ENCODE measurements at places on chromosomes 16 and 17.

- no peak for DNase-seq
Measured at GRCh38 chr16:8866118-8866883, 2.5 kb downstream of the CARHSP1 start.

DNA sequence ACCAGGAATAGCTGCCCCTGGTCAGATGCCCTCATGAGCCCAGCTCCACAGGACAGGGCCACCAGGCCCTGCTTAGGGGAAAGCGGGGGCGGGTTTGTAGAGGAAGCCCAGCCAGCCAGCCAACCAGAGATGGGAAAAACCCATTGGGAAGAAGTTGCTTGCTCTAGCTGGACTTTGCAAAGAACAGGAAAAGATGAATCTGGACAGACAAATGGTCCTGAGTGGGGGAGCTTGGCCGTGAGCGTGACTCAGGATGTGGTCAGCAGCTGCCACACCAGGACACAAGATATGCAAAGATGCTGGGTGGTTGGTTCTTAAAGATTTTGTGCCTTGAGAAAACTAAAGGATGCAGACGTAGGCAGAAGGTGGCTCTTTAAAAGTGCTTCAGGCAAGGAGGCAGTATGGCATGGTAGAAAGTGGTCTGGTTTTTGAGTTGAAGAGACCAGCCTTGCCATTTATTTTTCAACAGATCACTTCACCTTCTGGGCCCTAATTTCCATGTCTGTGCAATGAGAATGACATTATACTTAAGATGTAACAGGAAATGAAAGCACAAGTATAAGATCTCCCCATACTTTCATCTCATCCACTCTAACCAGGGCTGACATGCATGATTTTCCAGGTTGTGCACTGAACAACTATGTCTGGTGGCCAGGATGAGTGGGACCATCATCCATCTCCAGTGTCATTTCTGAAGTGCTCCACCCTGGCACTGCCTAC, 27.8 kb upstream of the HEATR6 start:
- peak; percentile 47 for DNase-seq

DNA sequence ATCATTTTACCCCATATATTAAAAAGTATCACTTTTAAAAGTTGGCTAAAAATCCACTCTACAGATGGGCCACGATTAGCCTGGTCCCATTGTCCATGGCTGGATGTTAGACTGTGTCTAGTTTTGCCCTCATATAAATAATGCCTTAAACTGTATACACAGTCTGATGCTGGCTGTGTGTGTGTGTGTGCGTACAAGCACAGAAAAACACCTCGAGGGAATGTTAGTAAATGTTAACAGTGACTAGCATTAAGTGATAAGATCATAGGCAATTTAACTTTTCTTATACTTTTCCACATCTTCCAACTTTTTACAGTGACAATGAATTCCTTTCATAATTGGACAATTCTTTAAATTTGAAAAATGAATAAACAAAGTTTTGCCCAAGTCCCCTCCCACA, 8.2 kb downstream of the NOS2 start:
- DNase-seq = no peak

DNA sequence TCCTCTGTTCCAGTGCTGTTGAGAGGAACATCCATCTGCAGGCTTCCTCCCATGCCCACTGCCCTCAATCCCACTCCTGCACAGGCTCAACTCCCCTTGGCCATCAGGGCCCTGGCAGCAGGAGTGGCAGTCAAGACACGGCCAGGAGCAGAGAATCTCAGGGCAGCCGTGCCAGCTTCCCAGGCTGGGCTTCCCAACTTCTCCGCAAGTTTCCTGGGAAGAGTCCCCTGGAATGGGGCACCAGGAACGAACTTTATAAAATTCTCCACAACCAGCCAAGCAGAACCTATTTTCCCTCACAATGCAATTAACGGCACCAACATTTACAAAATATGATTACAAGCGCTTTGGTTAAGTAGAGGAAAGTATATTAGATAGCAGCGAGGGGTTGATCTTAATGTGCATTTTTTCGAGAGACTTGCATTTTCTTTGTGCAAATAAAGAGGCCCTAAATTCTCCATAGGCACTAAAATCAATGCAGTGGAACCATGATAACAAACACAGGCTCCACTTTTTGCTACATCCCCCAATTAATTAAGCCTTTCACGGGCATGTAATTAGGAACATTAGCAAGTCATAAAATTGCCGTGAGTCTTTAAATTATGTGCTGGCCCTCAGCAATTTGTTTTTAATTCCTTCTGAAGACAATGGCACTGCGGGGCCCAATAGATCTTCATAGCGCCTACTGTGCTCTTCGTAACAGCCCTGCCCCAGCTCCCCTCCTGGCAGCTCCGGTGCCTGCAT, 99.9 kb upstream of the LHX1 start:
- no peak for DNase-seq

GRCh38 chr16:89359264-89360147, 130.9 kb downstream of the ANKRD11 start:
- no peak for DNase-seq

- DNase-seq = no peak
Measured at GRCh38 chr16:85312642-85313525, 200.6 kb upstream of the CIBAR2 start.

GRCh38 chr16:23564575-23565363, 7.2 kb downstream of the UBFD1 start:
- no peak for DNase-seq

GRCh38 chr17:59666235-59666634, 41.0 kb downstream of the PTRH2 start:
- no peak for DNase-seq

DNA sequence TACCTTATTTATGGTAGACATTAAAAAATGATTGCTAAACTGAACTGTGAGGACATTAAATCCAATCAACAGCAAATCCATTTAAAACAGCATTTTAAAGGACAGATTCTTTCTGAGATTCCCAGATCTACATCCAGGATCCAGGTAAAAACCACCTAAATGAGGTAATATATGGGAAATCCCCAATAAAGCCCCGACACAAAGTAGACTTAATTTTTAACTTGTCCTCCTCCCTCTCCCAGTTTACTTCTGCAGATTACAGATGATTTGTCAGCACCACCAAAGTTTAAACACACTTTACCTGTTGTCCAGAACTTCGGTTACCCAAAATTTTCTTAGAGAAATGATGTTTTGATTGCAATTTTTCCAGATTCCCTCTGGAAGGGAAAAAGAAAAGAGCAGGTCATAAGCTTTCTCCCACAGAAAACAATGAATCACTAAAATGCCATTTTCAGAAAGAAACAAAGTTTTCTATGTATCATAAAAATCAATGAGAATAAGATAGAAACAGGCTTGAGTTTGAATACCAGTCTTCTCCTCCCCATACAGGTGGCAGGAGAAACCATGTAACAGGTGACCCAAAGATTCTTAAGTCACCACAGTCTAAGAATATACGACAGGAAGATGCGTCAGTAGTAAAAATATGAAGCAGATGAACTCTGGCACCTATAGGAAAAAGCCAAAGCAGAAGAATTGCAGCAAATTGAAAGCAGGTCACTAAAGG, 22.8 kb downstream of the GJC1 start:
- no peak for DNase-seq

GRCh38 chr17:77570565-77570898, 388.0 kb upstream of the TNRC6C start:
- no peak for DNase-seq

DNA sequence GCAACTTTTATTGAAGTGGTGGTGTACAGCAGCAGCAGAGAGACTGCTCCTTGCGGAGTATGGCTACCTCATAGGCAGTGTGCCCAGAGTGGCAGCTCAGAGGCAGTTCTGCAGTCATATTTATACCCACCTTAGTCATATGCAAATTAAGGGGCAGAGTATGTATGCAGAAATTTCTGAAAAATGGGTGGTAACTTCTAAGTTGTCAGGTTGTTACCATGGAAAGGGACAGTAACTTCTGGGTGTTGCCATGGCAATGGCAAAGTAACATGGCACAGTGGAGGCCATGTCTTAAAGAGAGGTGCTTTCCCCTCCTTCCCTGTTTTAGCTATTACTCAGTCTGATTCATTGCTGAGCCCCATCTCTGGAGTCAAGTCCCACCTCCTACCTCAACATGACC, 53.4 kb downstream of the MEOX1 start:
- DNase-seq = no peak

- DNase-seq = no peak
Measured at GRCh38 chr16:17171250-17172143, 299.3 kb downstream of the XYLT1 start.

- no peak for DNase-seq
Measured at GRCh38 chr16:86078121-86078600, 179.2 kb downstream of the IRF8 start.

GRCh38 chr16:54946909-54947308, 16.2 kb downstream of the IRX5 start:
- DNase-seq = no peak

- no peak for DNase-seq
Measured at GRCh38 chr17:37736428-37736827, 8.4 kb downstream of the HNF1B start.

DNA sequence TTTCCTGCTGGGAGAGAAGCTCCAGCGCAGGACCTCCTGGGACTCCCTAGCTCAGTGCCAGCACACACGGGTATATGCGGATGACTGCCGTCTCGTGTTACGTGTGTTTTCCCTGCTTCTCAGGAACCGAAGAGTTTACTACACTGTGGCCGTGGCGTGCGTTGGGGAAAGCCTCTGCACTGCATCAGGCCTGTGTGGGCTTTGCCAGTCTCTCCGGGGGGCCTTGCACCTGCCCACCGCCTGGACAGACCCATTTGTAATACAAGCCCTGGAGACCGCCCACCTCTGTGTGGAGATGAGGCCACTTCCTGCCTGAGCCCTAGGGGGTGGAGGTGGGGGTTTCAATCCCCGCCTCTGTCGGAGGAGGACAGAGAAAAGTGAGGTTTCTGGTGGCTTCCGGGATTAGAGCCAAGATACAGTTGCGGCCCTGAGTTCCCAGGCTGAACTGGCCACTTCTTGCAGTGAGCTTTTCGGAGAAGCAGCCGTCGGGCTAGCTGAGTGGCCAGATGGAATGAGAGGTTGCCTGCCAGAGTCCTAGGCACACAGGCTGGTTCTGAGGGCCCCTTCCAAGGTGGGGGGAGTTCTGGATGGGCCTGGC, 43.4 kb upstream of the GSE1 start:
- DNase-seq = no peak

DNA sequence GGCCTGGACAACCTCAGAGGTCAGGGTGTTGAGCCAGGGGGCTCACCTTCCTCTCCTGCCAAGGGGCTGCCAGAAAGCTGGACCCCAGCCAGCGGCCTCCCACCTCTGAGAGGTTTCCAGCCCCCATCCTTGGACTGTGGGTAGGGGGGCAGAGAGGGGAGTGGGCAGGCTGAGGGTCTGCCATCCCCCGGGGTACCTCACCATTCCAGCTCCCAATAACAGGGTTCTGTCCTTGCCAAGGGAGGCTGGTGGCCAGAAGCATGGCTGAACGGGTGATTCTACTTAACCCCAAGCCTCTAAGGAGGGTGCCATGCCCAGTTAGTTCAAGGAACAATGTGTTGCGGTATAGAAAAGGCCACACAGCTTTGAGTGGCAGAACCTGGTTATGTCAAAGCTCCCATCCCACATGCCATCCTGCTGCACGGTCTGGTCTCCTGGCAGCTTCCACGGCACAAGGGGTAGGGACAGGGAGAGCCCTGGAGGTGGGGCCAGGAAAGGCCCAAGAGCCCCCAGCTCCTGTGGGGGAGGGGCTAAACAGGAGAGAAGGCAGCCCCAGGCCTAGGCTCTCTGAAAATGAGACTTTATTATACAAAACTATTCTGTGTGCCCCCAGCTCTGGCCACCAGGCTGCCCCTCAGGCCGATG, 19.8 kb downstream of the B9D1 start:
- DNase-seq = no peak

DNA sequence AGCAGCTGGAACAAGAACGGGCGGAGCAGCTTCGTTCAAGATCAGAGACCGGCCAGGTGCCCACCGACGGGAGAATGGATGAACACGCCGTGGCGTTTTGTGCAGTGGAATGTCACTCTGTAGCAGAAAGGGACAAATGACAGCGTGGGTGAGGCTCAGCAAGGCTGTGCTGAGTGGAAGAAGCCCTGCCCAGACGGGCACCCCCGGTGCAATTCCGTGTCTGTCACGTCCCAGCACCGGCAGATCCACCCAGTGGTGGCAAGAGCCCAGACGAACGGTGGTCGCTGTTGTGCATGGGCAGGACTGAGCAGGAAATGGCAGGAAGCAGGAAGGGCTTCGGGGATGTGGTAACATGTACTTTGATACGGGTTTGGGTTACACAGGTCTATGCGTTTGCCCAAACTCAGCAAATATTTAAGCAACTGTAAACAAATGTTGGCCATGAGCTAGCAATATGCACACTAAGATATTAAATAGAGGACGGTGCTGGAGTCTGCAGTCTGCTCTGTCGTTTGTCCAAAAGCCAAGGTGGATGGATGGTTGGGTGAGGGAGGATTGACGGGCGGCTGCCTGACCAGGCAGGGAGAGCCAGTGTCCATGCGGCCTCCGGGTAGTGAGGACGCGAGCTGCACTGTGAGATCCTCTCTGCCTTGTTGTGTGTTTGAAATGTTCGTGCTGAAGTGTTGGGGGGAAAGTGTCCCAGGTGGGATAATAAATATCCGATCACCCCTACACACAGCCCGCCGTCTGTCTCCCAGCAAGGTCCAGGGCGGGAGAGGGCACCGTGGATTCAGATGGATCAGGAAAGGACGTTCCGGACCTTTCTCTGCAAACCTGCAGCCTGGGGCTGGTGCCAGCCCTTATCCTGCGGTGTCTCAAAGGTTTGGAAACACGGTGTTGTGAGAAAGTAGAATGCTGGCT, 48.4 kb downstream of the COX4I1 start:
- DNase-seq = no peak

GRCh38 chr16:75023009-75023408, 24.2 kb downstream of the ZNRF1 start:
- no peak for DNase-seq

GRCh38 chr17:9971991-9972390, 66.9 kb upstream of the RCVRN start:
- no peak for DNase-seq

GRCh38 chr17:47999582-47999981, 28.7 kb downstream of the CDK5RAP3 start:
- DNase-seq = no peak

GRCh38 chr17:81020443-81020766, 14.5 kb upstream of the BAIAP2 start:
- no peak for DNase-seq

- no peak for DNase-seq
Measured at GRCh38 chr17:42682722-42683403, 532 bp downstream of the CNTNAP1 start.

GRCh38 chr17:35540589-35541404, 3.3 kb upstream of the SLFN12L start:
- no peak for DNase-seq

Data from vagina (tissue), 2 donors.